GM12864 (cell line): ENCODE measurements at places on chromosomes 1 and 21.

- DNase-seq, result no peak
These were observed 53.3 kb downstream of the PRDM16 start for GRCh38 chr1:3122311-3122710.

GRCh38 chr1:39639305-39640130, at the start of gene HEYL:
HEYL (minus strand) TSS chr1:39639643; CDS start chr1:39639625, 18 bp downstream.
- DNase-seq, result no peak

- DNase-seq, result no peak
These were observed 3.1 kb upstream of the MMP23B start for GRCh38 chr1:1628754-1629429.

DNA sequence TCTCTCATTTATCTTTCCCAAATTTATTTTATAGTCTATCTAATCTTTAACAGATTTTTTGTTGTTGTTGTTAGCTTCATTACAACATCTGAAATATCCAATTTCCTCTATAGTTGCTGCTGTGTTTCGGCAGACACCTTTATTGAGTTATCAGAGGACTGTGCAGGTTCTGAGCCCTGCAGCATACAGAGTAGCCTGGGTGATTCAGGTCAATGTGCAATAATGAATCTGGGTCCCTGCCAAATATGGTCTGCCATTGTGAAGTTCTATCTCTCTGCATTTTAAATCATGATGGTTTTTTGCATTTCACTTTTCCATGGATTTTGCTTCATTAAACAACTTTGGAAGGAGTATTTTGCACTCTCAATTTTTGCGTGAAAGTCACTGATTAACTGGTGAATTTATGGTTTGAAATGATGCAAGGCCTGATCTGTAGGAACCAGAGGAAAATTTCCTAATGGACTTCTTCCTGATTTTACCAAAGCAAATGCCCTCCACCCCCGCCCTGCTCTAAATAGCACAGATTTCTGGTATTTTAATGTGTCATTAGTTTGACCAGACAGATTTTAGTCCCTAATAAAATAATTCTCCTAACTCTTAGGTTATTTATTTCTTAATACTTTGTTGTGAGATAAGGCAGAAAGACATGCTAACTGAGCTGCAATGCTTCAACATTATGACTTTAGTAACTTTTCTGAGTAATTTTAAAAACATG, 402.3 kb downstream of the PTBP2 start:
- DNase-seq, result no peak

GRCh38 chr1:246599315-246599714, 33.1 kb downstream of the CNST start:
- no peak for DNase-seq
